Lower lobe of right lung (tissue), 2 donors: ENCODE measurements at places on chromosomes 2 and 18. TPM values are rescaled to one million over a fixed set of nuclear protein-coding genes. Genes with fewer than 3 reads are reported as not detected.

GRCh38 chr2:44804406-44805265 is 136.9 kb upstream of the SIX3 start:
- DNase-seq = no peak
- no peak overlapping the region for H3K4me3 ChIP-seq
- peaks cover 17% of the 10 kb centered on the region for H3K4me1 ChIP-seq

MSTN gene
- 0.18 TPM for total RNA-seq

DNA sequence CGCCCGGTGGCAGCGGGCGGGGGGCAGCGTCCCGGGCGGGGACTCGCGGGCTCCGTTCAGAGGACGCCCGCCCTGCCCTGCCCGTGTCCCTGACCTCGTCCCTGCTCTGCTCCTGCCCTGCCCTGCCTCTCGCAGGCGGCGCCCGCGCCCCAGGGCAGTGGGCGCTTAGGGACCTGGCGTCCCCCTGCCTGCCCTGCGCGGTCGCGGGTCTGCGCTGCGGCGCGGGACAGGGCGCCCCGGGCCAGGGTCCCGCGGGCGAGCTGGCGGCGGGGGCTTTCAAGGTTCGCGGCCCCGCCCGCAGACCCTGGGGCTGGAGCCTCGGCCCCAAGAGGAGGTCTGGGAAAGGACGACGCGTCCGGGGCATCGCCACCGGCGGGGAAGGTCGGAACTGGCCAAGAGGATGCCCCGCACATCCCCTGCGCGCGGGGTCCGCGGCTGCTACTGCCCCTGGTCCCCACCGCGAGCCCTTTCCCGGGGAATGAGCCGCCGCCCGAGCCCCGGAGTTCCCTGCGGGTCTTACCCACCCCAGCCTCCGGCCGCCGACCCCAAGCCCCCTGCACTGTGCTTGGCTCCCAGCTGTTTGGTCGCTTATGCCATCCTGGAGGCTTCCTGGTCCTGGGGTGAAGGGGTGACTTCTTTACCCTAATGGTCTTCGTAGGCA is 679 bp downstream of the RNF144A start:
- no peaks in the 10 kb centered on the region for H3K36me3 ChIP-seq
- H3K4me3 ChIP-seq = peak overlapping the region; percentile 69
- H3K4me1 ChIP-seq = peaks cover 24% of the 10 kb centered on the region
- H3K27ac ChIP-seq = peak overlapping the region; percentile 74
- peak; percentile 56 for DNase-seq
- no peaks in the 10 kb centered on the region for H3K27me3 ChIP-seq

- no peak overlapping the region for H3K4me3 ChIP-seq
- H3K27ac ChIP-seq = no peak overlapping the region
- peaks cover 85% of the 10 kb centered on the region for H3K36me3 ChIP-seq
- DNase-seq = no peak
- H3K4me1 ChIP-seq = no peaks in the 10 kb centered on the region
These were observed 16.6 kb upstream of the HRH4 start for GRCh38 chr18:24443870-24444269.

GRCh38 chr2:188292348-188293239 is 920 bp downstream of the GULP1 start:
- DNase-seq = peak; percentile 84
- H3K4me3 ChIP-seq = peak overlapping the region; percentile 79
- no peaks in the 10 kb centered on the region for H3K36me3 ChIP-seq
- H3K27ac ChIP-seq = peak overlapping the region; percentile 94

DNA sequence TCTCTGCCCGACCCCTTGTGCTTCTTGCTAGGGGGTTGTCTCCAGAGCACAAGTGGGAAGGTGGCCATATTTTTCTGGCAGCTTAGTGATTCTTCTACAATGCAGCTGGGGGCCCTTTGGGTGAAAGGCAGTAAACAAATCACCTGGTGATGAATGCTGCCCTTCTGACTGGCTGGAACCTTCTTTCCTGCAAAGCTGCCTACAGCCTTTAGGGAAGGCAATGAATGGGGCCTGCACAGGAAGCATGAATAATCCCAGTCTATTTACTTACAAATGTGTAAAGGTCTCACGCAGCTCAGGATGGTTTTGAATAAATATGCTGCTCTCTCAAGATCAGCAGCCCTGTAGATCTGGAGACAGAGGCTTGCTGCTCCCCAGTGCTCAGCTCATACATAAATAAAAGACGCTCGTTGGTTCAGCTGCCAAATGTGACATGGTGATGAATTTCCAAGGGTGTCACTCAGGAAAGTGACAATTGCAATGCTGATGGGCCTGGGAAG is 289.2 kb downstream of the TDRD15 start:
- no peak for DNase-seq
- H3K36me3 ChIP-seq = no peaks in the 10 kb centered on the region
- no peak overlapping the region for H3K4me3 ChIP-seq
- H3K4me1 ChIP-seq = no peaks in the 10 kb centered on the region
- no peak overlapping the region for H3K27ac ChIP-seq
